ENCODE measurements at places on chromosomes 2 and 18.
A peak's percentile ranks its signal among the peaks of the same experiment; 100 is the strongest.

GRCh38 chr18:46343931-46344372, 239.8 kb downstream of the HAUS1 start:
- DNase-seq, result peak; percentile 69

DNA sequence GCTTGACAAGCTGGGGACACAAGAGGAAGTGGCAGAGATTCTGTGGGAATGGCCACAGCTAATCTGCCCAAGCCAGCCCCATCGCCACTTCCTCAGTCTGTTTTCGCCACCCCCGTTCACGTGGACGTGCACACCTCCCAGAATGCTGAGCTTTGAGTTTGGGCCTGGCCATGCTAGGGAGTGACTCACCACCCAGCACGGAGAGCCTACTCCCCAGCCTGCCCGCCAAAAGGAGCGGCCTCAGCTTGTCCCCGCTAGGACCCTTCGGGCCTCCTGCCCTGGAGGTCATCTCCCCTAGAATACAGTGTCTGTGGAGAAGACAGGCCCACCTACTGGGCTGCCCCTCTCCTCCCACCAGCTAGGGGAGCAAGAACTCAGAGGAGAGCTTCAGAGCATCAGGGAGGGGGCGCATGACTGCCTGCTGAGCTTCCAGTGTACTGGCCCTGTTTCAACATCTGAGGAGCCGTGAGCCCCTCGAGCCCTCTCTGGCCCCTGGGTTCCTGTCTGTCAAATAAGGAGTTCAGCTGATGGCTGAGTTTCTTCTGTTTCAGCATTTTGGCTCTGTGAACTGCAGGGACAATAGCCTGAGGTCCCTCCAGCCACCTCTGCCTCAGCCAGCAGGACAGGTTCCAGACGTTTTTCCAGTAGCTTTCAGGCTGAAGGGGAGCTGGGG, 5.1 kb downstream of the SLC35F6 start:
- DNase-seq, result peak; percentile 66

- no peak for DNase-seq
These were observed 9.4 kb upstream of the GBX2 start for GRCh38 chr2:236177604-236177966.

- DNase-seq, result no peak
These were observed 72.2 kb downstream of the PLB1 start for GRCh38 chr2:28568036-28568435.
